ENCODE measurements at places on chromosomes 5 and 9.

- no peak for DNase-seq
Measured at GRCh38 chr9:18638371-18639249, 164.7 kb downstream of the ADAMTSL1 start.

DNA sequence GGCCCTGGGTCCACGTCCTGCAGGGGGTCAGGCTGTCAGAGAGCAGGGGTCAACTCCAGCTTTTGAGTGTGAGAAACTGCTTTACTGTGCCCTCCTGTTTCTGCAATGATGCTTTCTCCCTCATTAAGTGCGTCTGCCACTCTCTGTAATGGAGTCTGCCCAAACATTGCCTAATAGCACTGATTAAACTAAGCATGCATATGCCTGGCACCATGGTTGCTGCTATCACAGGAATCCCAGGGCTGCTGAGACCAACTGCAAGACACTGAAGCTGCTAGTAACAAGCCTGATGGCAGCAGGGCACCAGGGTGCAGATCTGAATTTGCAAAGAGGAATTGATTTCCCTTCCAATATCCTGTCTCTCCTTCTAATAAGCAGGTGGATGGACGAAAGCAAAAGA lies 125.3 kb downstream of the SLC24A2 start:
- no peak for DNase-seq

- no peak for DNase-seq
Measured at GRCh38 chr9:73239570-73240265, 88.1 kb downstream of the ANXA1 start.

DNA sequence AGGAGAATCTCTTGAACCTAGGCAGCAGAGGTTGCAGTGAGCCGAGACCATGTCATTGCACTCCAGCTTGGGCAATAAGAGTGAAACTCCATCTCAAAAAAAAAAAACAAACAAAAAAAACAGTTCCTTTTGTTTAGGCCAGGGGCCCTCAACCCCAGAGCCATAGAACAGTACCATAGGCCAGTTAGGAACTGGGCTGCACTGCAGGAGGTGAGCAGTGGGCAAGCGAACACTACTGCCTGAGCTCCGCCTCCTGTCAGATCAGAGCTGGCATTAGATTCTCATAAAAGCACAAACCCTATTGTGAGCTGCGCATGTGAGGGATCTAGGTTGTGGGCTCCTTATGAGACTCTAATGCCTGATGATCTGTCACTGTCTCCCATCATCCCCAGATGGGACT lies 49.1 kb upstream of the SUB1 start:
- no peak for DNase-seq

GRCh38 chr5:174736331-174736721 lies 11.9 kb downstream of the MSX2 start:
- DNase-seq: no peak

GRCh38 chr9:88713010-88713409 lies 178.0 kb downstream of the NXNL2 start:
- DNase-seq: no peak

DNA sequence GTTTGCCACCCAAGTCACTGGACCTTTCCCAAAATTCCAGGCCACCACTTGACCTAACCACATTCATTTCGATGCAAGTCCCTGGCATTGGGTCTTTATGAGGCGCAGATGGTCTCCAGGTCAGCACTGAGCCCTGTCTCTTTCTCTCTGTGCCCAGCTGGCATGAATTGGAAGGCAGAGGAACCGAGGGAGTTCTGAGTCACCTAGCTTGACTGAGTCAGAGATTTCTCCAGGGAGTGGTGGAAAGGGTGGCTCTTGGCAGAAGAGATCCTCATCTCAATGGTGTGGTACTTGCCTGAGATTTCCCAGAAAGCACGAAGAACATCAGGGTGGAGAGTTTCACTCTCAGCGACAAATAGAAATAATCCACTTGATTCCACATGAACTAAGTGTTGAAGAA lies 43.8 kb downstream of the WDR36 start:
- DNase-seq: no peak

DNA sequence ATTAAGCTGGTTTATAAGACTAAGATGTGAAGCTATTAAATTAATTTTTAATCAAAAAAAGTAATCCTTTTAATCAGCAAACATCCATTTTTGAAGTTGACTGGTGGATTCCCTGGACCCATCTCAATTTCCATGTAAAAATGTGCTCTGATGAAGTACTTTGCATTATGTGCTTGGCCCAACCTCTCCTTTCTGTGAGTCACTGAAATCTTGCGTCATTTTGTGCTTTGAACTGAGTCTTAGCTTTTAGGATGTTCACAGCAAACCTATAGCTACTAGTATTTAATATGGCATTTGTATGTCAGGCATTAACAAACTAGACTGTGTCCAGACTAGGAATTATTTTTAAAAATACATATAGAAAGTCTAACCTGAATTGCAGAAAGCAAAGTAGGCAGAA lies 55.0 kb upstream of the CDH12 start:
- no peak for DNase-seq

DNA sequence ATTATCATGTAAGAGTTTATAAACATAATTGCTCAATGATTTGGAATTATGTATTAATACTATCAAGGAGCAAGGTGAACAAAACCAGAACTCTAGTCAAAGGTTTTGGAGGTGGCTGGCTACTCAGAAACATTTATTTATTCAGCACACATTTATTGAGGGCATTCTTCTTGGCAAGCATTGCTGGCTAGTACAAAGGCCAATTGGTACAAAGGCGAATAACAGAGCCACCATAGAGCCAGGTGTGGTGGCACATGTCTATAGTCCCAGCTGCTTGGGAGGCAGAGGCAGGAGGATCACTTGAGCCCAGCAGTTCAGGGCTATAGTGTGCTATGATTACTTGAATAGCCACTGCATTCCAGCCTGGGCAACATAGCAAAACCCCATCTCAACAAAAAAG lies 242.1 kb downstream of the CWC27 start:
- no peak for DNase-seq

DNA sequence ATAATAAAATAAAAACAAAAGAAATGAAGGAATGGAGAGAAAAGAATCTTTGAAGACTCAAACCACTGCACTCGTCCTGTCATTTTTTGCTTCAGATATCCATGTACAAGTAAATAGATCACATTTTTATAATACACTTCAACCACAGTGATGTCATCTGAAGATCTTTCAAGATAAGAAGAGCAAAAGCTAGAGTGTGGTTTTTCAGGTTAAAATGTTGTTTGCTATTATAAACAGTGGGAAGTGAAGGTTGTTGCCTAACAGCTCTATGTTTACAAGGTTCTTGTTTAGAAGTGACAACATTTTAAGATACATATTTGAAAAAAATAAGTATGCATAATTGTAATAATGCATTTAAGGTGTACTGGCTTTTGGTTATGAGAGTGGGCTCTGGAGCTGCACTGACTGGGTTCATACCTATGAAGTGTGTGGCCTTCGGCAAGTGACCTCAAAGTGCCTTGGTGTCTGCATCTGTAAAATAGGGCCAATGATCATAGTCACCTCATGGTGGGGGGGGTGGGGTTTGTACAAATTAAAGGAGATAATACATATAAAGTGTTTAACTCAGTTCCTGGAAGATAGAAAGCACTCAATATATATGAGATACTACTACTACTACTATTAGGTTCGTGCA lies 45.5 kb upstream of the IL7R start:
- no peak for DNase-seq

DNA sequence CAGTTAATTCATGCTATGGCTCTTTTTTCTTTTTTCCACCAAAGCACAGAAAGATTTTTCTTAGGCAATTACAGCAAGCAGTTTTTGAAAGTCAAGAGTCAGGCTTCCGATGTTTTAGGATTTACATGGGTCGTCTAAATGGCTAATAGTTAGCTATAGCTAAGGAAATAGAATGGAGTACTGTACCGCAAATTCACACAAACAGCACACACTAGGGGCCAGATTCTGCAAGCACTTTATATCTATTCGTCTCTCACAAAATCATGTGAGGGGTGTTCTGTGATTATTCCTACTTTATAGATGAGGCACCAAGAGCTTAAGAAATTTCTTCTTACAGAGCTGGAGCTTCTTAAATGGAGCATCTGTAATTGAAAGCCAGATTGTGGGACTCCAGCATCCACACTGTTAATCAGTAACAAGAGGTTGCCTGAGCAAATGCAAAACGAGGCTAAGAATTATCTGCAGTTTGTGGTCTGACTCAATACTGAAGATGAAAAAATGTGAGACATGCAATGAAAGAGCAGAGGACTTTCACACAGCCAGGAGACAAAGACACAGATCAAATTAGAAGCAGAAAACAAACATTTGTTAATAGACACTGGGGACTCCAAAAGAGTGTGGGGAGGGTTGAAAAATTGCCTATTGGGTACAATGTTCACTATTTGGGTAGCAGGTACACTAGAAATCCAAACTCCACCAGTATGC lies 62.7 kb upstream of the CTXN3 start:
- no peak for DNase-seq

GRCh38 chr5:149337736-149338135 lies 7.6 kb upstream of the GRPEL2 start:
- no peak for DNase-seq

DNA sequence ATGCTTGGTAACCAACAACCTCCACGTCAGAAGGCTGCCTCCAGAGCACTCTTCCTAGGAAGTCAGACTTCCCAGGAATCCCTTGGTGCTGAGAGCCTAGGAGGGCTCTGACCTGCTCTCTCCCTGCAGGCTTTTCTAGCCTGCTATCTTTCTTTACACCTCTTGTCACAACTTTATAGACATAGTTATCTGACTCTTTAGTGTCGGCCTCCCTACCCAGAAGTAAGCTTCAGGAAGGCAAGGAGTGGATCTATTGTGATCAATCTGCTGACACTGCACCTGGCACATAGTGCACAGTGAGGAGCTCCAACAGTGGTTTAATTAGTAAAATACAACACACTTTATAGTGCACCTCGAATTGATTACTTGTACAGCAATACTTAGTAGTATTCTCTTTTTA lies 2.3 kb downstream of the AFAP1L1 start:
- no peak for DNase-seq

DNA sequence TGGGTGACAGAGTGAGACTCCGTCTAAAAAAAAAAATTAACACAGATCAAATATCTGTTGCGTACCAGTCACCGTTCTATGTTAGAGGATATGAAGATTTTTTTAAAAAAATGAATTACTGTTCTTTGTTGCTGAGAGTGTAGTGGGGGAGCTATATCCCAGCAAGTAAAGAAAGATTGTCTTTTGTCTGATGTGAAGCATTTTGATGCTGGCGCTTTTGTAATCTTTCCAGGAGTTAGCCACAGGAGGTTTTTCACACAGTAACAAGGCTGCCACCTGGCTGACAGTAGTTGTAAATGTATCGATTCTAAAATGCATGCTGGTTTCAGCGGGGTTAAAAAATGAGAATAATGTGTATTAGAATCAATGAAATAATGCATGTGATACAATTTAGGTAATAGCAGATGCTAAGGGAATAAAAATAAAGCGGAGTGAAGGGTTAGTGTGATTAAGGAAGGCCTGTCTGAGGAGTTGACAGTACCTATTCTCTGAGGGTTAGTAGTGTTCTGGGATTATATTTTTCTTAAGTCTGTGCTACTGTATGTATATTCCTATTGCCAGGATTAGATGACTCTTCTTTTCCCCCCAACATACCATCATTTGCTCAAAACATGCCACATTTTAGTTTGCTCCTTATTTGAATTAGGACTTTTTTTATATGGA lies 3.4 kb downstream of the LMNB1 start:
- no peak for DNase-seq

GRCh38 chr5:31800351-31800750 lies 161.4 kb downstream of the PDZD2 start:
- no peak for DNase-seq

- no peak for DNase-seq
Measured at GRCh38 chr5:96483878-96484277, 50.8 kb upstream of the PCSK1 start.

- DNase-seq: no peak
Measured at GRCh38 chr5:157476702-157477408, 16.8 kb downstream of the NIPAL4 start.

- no peak for DNase-seq
Measured at GRCh38 chr9:111759762-111760639, 34.7 kb downstream of the SHOC1 start.

DNA sequence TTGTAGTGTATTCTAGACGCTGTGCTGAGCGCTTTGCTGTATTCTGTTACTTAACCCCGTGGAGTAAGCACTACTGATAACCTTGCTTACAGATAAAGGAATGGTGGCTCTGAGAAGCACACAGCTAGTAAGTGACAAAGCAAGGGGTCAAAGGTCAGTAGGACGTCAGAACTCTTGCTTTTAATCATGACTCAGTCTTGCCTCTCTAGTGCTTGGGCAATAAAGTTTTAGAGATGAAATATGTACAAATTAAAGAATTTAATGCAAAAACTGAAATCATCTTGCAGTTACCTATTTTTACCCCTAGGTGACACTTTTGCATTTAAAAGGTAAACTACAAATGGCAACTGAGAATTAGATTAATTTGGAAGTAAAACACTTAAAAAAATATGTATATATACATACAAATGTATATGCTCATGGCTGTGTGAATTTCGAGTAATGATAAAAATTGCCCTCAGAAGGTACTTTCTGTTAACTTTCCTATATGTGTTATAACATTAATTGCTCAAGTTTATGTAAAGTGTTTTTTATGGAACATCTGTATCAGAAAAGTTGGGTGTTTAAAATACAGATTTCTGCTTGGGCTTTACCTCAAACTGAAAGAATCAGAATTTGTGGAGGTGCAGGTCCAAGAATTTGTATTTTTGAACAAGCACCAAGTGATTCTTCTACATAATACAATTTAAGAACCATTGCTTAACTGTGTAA lies 175.1 kb upstream of the DAB2 start:
- DNase-seq: no peak

DNA sequence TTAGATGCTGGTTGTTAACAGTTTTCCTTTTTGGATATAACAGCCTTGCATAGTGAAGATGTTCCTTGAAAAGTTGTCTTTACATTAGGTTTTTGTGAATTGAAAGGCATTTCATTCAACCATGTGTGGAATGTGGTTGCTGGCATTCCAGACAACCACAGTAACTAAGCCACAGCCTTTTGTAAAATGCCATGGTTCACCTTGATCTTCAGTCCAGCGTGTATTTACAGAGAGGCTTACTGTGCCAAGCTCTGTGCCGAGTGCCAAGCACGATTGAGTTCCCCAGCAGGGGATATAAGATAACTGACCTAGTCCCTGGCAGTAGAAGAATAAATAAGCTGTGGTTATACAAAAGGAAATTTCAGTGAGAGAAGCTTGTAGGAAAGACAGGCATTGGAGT lies 4.9 kb downstream of the EXOSC2 start:
- no peak for DNase-seq

DNA sequence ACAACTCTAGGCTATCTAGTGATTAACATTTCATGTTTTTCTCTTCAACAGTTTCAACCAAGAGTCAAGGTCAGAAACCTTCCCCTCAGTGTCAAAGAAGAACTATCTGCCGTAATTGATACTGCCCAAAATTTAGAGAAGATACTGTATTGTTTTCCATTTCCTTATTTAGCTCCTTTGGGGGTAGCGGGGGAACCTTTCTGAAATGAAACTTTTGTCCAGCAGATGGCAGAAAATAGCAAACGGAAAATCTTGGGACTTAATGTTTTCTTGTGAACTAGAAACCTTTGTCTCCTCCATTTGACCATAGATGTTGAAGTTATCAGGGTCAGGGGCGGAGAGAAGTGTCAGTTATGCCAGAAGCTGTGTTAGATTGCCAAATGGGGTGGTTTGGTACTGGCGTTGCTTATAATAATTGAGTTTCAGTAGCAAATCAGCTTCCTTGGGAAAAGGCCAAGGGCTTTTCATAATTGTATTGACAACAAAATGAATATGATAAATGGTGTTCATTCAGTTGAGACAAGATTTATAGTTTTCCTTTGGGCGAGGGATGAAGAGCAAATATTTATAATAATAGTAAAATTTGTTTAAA lies 101.7 kb upstream of the TLX3 start:
- DNase-seq: no peak

Measured in activated CD8-positive, alpha-beta memory T cell treated with anti-CD3 and anti-CD28 coated beads for 24 hours (primary cell).